ENCODE measurements at places on chromosomes 16 and 17.

DNA sequence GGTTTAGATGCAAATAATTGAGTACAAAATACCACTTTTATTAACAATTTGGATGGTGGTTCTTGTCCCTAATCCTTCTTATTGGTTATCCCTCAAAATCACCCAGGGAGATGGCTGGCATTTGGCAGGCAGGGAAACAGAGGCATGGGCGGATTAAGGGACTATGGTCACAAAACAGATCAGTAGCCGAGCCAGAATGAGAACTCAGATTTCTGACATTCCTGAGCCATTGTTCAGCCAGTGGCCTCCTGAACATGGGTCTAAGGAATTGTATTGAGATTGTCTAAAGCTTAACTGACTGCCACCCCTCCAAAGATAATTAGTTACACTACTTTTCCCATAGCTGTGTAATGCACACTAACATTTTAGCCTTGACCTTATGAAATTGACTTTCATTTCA lies 88.4 kb downstream of the CHD9NB start:
- DNase-seq, result no peak

DNA sequence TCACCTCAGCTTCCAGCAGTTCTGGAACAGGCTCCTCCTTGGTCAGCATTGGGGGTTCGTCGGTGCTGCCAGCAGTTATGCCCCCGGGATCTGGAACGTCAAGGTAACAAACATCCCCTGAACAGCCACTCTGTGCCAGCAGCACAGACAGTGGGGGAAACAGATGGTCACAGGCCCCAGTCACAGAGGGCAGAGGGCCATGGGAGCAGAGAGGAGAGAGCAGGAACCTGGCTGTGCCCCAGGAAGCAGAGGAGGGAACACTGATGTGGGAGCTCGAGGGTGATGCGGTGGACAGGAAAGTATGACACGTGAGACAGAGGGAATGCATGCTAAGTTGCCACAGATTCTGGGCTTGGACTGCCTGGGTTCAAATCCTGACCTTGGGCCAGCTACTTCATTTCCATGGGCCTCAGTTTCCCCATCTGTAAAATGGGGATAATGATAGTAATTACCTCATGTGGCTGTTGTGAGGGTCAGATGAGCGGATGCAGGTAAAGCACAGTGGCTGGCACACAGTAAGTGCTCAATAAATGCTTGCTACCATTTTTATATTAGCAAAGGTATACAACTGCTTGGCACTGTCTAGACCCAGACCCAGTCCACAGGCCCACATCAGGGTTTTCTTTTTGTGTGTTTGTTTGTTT lies 4.9 kb downstream of the BCL7C start:
- no peak for DNase-seq

- DNase-seq, result no peak
These were observed 329.8 kb downstream of the PMP22 start for GRCh38 chr17:14935139-14935841.

DNA sequence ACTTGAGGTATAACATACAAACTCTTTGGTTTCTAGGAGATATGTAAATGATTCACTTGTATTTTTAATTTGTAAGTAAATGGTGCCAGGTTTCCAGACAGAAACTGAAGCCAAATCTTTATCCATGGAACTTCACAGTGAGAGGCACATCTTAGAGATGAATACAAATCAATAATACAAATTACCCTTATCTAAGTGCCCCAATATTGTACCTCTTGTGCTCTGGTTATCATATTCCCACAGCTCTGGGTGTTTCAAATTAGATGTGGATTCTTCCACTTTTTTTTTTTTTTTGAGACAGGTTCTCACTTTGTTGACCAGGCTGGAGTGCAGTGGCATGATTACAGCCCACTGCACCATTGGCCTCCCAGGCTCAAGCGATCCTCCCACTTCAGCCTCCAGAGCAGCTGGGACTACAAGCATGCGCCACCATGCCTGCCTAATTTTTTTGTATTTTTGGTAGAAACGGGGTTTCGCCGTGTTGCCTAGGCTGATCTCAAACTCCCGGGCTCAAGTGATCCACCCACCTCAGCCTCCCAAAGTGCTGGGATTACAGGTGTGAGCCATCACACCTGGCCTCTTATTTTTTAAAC lies 38.0 kb upstream of the DHX40 start:
- no peak for DNase-seq

- no peak for DNase-seq
These were observed 2.4 kb downstream of the CD7 start for GRCh38 chr17:82314727-82315605.

Data from H7 (cell line).